Spleen (tissue), 13 donors: ENCODE measurements at places on chromosomes 1 and 21. TPM values are rescaled to one million over a fixed set of nuclear protein-coding genes. Genes with fewer than 3 reads are reported as not detected.

DNA sequence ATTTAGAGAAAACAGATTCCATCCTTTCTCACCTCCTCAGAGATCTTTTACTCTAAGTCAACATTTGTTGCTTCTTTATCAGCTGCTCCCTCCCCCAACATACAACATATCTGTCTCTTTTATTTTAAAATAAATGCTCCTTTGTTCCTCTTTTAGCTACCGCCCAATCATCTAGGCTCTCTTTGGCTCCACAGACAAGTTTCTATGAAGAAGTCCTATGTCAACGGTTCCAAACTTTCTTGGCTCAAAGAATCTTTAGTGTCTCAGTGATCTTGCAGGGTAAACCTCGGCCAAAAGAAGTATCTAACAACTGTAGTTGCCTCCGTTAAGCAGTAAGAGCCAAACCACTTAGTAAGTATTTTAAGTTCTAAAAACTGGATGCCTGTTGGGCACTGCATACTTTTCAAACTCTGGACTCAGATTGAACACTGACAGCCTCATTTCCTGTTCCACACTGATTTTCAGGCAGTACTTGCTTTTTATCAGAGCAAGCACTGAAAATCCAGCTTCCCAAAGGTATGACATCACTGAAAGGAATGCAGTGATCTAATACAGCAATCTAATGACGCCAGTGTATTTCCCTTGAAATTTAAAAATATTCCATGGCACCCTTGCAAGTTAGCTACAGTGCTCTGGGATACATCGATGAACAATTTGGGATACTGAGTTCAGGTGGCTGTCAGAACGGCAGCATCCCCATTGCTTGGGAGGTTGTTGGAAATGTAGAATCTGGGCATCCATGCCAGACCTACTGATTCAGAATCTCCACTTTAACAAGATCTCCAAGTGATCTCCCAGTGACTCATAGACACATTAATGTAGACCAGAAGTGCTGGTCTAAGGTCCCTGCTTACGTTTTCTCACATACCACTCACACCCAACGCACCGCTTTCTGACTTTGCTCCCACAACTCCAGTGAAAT lies 26.8 kb downstream of the EGLN1 start:
- H3K4me1 ChIP-seq = peaks cover 39% of the 10 kb centered on the region
- peak overlapping the region; percentile 48 for H3K27ac ChIP-seq
- H3K36me3 ChIP-seq = no peaks in the 10 kb centered on the region
- no peak overlapping the region for H3K4me3 ChIP-seq

DNA sequence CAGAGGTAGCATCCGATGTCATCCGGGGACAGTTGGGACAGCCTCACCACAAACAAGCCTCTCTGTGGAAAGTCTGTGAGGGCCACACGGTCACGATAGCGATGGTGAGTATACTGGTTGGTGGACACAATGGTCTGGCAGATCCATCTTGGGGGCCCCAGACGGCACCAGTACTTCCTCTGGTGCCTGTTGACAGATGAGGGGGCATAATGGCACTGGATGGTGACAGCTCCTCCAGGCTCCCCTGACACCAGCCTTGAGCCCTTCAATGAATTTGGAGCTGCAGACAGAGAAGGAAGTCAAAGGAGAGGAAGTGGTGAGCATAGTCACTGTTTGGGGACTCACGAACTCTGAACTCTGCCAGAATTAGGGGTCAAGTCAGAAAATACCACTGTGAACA lies 8.0 kb downstream of the FCAMR start:
- no peak overlapping the region for H3K4me3 ChIP-seq
- peaks cover 20% of the 10 kb centered on the region for H3K4me1 ChIP-seq
- no peak overlapping the region for H3K27ac ChIP-seq
- H3K27me3 ChIP-seq = no peaks in the 10 kb centered on the region
- no peak for DNase-seq

ARHGEF16 gene
- 0.23 TPM for total RNA-seq

SH2D5 gene
- 0.10 TPM for total RNA-seq

- H3K4me3 ChIP-seq = no peak overlapping the region
- no peaks in the 10 kb centered on the region for H3K4me1 ChIP-seq
- H3K27ac ChIP-seq = no peak overlapping the region
- no peaks in the 10 kb centered on the region for H3K27me3 ChIP-seq
- DNase-seq = no peak
Measured at GRCh38 chr1:243379208-243379607, 123.4 kb downstream of the SDCCAG8 start.
